ENCODE measurements at places on chromosomes 1 and 21.
A peak's percentile ranks its signal among the peaks of the same experiment; 100 is the strongest.

DNA sequence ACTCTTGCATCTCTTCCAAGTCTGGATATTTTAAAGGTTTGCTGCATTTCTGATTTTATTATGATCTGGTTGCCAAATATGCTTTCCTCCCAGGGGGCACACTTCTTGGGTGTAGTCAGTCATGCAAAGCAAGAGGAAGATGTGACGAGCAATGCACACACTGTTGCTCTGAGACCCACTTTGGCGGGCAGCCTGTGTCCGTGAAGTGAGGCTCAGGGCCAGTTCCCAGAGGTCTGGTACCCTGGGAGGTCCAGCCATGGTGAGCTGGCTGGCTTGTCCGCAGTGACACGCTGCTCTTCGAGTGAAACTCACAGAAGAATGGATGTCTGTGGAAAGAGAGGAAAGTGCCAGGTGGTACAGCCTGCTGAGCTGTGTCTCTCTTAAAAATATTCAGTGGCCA lies 52.8 kb upstream of the EDN2 start:
- no peak for DNase-seq

- DNase-seq = no peak
Observed at GRCh38 chr1:93426181-93426580, 21.7 kb upstream of the FNBP1L start.

DNA sequence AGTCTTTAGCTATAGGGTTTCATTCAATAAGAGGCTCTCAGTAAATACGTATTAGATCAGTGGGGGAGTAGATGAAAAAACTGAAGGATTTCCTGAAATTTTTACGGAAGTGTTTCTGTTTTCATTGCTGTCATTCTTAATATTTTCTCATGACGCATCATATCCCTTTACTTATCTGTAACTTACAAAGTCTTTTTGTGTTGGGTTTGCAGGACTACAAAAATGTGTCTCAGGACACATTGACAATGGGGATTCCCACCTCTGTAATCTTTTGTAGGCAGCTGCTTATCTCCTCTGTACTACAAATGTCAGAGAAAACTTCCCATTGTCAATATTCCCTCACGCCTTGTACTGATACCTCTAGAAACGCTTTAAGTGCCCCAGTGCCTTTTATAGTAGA lies 35.5 kb downstream of the CRP start:
- peak; percentile 61 for DNase-seq

- DNase-seq = no peak
Observed at GRCh38 chr21:31133243-31133830, 95.1 kb upstream of the KRTAP19-8 start.

DNA sequence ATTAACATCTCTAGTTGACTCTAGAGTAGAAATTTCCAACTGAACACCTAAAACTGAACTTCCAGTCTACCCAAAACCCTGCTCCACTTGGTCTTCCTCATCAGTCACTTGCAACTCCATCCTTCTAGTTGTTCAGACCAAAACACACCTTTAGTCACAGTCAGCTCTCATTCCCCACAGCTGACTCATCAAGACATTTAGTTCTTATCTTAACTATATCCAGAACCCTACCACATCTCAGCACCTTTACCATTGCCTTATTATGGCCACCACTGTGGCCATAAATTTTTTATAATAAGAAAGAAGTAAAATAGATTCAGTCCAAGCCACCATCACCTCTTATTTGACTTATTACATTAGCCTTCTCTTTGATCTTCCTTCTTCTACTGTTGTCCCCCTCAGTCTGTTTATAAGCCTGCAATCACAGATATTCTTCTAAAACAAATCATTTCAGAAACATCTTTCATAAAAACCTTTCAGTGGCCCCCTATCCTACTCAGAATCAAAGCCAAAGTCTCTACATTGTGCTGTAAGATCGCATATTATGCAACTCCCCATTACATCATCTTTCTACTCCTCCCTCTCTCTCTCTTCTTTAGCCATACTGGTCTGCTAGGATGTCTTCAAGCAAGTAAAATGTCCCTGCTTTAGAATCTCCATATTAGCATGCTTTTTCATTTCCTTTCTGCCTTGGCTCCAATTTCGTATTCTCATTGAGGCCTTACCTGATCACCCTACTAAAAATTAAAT lies 275.9 kb downstream of the LRRC40 start:
- peak; percentile 10 for DNase-seq

DNA sequence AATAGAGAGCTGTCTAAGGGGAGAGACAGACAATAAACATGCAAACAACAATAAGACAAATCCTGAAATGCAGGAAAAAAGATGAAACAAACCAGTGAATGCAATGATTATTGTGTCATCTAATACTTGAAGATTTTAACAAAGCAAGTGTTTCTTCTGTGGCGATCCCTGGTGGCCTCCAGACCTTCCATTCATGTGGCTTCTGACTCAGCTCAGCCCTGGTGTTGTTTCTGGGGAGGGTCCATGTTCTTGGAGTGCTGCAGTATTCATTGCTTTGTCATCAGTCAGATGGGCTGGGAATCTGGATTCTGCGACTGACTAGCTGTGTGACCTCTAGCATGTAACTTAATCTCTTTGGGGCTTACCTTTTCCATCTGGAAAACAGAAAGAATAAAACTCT lies 1.5 kb upstream of the C2CD4D start:
- no peak for DNase-seq

DNA sequence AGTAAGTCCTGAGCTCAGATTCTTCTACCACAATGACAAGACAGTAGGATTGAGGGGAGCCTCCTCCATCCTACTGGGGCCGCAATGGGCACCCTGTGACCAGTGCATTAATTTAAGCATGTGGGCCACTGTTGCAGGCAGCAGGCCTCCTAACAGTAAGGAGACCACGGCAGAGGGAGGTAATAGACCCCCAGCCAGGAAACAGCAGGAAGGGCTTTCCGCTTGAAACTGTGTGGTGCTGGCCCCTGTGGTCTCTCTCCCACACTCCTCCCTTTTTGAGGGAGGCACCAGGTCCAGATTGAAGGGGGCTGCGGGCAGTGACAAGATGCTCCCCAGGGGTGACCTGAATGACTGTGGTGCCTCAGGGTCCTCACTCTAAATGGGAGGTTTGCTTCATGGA lies 1.7 kb upstream of the CLDN19 start:
- no peak for DNase-seq

DNA sequence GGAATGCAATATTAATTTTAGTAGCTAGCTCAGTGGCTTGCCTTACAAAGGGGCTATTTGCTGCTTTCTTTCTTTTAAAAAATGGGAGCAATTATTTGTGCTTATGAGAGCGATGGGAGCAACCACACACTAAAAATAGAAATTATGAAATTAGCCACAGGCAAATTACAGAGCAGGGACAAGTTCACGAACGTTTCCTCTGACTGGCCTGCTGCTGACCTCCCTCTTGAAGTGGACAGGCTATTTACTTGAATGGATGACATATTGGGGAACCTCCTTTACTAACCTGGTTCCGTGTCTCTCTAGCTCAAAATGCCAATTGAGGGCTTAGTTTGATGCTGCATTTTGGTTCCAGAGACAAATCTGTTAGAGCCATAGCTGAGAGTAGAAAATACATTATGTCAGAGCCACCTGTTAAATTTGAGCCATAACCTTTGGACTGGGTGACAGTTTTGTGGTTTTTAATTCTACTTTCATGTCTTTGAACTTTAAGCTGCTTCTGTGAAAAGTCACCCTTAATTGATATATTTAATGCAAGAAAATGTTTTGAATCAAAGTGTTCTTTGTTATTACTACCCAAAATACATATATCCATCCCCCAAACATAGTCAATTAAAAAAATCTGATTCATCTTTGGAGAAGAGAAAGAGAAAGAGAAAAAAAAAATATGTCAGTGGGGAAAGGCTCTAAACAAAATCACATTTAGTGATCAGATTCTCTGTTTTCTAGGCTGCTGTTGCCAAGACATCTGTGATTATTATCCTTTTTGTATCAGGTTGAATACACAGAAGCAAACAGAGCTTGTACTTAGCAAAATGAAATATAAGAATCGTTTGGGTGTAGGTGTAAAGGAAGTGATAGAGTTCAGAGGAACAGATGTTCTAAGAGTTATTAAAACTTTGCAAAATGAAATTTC lies 351.9 kb downstream of the ADGRL2 start:
- no peak for DNase-seq

- DNase-seq = no peak
Observed at GRCh38 chr1:33578557-33579448, 106.4 kb downstream of the ZSCAN20 start.

- DNase-seq = no peak
Observed at GRCh38 chr1:107442551-107442950, 301.7 kb downstream of the NTNG1 start.

GRCh38 chr1:103171041-103171590 lies 62.8 kb upstream of the COL11A1 start:
- DNase-seq = no peak

GRCh38 chr21:38796424-38796823 lies 9.3 kb upstream of the ETS2 start:
- no peak for DNase-seq

DNA sequence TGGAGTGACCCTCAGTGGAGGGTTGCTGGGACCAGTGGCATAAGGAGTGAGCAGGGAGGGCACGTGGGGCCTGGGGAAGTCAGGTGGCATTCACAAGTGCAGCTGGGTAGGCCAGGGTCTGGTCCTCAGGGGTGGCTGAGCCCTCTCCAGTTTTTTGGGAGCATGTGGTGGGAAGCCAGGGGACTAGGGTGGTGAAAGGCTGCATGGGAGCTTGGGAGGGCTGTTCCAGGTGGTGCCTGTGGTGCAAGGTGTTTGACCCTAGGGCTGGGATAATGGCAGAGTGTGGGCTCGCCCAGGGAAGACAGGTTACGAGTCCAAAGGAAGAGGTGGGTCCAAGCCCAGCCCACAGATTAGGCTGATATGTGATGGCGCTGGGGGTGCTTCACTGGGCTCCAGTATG lies 30.5 kb downstream of the MAN1C1 start:
- DNase-seq = no peak

DNA sequence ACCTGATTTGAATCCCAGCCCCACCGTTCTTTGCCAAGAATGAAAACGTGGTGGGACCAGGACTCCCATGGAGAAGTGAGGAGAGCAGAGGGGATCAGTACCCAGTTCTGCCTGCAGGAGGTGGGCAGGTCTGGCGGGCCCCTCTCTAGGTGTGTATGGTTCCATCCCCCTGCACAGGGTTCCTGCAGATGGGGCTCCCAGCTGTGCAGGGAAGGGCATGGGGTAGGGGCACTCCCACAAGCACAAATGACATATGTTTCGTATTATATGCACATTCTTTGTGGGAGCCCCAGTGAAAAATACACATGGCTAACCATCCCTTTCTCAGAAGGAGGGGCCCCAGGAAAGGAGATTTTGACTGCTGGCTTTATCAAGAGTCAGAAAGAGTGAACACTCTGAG lies 144.6 kb downstream of the PLPP3 start:
- no peak for DNase-seq

GRCh38 chr21:35465741-35466140 lies 416.6 kb upstream of the RUNX1 start:
- no peak for DNase-seq
